ENCODE measurements at places on chromosomes 6 and 20.

GRCh38 chr6:15888798-15889772 is 226.3 kb upstream of the DTNBP1 start:
- no peaks in the 10 kb centered on the region for H3K36me3 ChIP-seq
- H3K4me1 ChIP-seq, result peaks cover 28% of the 10 kb centered on the region
- no peaks in the 10 kb centered on the region for H3K27me3 ChIP-seq
- no peak overlapping the region for H3K27ac ChIP-seq

- H3K27ac ChIP-seq, result no peak overlapping the region
- H3K4me3 ChIP-seq, result no peak overlapping the region
- no peaks in the 10 kb centered on the region for H3K36me3 ChIP-seq
- no peak for DNase-seq
- H3K27me3 ChIP-seq, result no peaks in the 10 kb centered on the region
These were observed 76.6 kb upstream of the PTPRK start for GRCh38 chr6:128597004-128597403.

DNA sequence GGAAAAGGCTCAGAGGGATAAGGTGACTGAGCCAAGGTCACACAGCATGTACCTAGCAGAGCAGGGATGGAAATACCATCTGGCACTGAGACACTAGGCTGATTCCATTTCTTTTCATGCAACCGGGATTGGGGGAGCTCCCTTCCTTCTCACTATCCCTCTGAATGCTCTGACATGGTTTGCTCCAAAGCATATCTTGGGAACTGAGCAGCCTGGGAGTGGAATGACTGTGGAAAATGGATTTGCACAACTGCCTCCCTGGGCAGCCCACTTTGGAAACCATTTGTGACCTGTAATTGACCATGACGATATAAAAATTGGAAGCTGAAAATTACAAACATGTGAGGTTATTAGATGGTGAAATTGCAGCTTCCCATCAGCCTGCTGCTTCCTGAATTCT is 309.0 kb upstream of the CHD6 start:
- H3K27me3 ChIP-seq, result no peaks in the 10 kb centered on the region
- H3K27ac ChIP-seq, result no peak overlapping the region
- H3K4me1 ChIP-seq, result no peaks in the 10 kb centered on the region

GRCh38 chr6:31308050-31308844 is 36.4 kb upstream of the HLA-C start:
- H3K4me3 ChIP-seq, result peak overlapping the region; percentile 82
- DNase-seq, result peak; percentile 89
- no peaks in the 10 kb centered on the region for H3K36me3 ChIP-seq
- no peaks in the 10 kb centered on the region for H3K27me3 ChIP-seq
- H3K4me1 ChIP-seq, result no peaks in the 10 kb centered on the region

DNA sequence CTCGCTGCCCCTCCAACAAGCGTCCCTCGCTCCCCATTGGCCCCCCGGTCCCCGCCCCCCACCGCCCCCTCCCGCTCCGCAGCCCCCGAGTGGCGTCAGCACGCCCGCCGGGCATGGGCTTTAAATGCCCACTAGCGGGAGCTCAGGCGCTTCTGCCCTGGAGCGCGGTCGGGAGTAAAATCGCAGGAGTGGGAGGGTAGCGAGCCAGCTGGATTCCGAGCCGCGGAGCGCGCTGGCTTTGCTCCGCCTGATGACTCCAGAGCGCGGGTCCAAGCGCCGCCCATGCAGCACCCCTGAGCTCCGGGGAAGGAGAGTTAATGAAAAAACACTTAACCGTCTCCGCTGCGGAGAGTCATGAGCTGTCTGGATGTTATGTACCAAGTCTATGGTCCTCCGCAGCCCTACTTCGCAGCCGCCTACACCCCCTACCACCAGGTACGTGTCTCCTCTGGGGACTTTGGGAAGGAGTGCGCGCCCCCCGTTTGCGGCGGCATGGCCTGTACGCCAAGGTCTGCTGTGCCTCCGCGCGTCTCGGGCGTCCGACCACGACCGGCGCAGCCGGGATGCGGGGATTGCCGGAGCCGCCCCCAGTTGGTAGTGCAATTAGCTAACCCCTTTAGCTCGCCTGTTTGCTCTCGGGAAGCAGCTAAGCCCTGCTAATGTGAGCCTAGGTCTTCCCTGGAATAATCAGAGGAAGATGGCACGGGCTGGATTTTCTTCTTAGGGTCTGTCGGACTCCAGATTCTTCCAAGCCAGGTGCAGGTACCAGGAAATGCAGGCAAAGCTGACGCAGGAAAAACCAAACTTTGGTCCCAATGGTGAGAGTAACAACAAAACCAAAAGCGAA is at the start of gene VGLL2:
VGLL2 (plus strand) TSS at position 149 of the 847 bp plus-strand sequence; CDS start at position 355, 206 bp downstream.
- no peak within 1 kb of the TSS for H3K27ac ChIP-seq
- peaks cover 18% of the 10 kb centered on the region for H3K4me1 ChIP-seq
- peak; percentile 15 for DNase-seq

GRCh38 chr6:50102676-50103075 is 52.9 kb upstream of the DEFB112 start:
- no peaks in the 10 kb centered on the region for H3K36me3 ChIP-seq
- H3K27ac ChIP-seq, result no peak overlapping the region
- H3K4me1 ChIP-seq, result no peaks in the 10 kb centered on the region
- H3K4me3 ChIP-seq, result no peak overlapping the region

DNA sequence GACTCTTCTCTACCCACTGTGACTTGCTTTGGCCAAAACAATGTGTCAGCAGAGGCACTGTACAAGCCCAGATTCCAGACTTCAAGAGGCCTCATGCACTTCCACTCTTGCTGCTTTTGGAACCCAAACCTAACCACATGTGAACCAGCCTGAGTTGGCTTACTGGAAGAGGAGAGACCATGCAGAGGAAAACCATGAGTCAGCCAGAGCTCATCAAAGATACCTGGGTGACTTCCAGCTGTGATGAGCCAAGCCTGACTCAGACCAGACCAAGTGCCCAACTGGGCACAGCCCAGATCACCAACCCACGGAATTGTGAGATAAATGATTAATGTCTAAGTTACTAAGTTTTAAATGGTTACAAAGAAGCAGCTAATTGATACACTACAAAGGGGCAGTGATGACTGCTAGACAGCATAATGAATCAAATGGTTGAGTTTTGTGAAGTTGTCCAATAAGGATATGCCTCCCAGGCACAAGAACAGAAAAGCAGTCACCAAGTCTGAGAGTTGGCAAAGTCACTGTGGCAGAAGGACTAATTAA is 16.2 kb upstream of the BEND6 start:
- H3K36me3 ChIP-seq, result no peaks in the 10 kb centered on the region
- H3K4me1 ChIP-seq, result no peaks in the 10 kb centered on the region
- no peak for DNase-seq
- H3K27ac ChIP-seq, result no peak overlapping the region

GRCh38 chr6:119735530-119735929 is 386.0 kb upstream of the MAN1A1 start:
- no peak overlapping the region for H3K4me3 ChIP-seq
- no peaks in the 10 kb centered on the region for H3K36me3 ChIP-seq
- H3K27ac ChIP-seq, result no peak overlapping the region

DNA sequence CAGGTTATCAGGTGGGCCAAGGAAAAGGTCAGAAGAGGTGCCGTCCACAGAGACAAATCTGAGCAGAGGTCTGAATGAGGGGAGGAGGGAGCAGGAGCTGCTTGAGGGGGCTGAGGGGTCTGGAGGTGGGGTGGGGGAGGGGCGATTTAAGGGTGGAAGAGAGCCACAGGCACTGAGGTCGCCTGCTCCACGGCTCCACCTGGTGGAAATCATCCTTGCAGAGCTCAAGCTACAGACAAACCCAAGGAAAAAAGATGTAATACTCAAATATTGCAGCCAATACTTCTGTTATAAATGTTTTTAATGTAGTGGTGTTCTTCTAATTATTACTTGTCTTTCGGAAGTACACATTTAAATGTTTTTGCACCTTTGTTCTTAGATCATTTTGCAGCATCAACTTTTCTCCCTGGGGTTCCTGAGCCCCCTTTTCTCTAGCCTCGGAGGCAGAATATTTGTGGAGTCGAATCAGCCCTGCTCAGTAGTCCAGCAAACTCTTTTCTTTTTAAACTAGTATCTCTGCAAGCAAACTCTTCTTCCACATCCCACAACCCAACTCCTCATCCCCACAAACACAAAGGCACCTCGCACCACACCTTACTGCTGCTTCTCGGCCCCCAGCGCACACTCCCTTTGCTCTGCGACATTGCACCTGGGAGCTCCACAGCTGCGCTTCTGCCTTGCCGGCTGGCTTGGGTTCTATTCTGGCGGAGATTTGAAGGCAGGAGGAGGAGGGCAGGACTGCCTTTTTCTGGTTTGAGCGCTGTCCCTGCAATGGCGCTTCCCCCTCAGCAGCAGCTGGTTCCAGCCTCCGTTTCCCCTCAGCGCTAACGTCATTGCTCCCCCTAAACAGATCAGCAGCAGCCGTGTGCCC is 51.0 kb upstream of the TFAP2A start:
- DNase-seq, result peak; percentile 21
- H3K4me1 ChIP-seq, result no peaks in the 10 kb centered on the region
- H3K27ac ChIP-seq, result no peak overlapping the region
- no peaks in the 10 kb centered on the region for H3K36me3 ChIP-seq
- H3K27me3 ChIP-seq, result no peaks in the 10 kb centered on the region
- no peak overlapping the region for H3K4me3 ChIP-seq

DNA sequence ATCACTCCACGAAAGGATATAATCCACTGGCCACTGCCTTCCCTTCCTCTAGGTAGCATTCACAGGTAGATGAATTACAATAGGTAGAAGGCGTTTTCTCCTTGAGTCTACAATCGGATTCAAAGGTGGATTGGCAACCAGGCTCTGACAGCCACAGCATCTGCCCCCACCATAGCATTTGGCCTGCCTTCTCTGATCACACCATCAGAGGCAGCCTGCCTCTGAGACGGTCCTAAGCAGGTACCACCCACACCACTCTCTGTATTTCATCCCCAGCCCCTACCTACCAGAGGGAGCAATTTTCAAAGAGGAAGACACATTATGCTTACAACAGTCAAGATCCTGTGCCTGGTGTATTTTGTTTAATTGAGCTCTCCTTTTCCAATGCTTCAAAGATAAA is 210.5 kb upstream of the SPTLC3 start:
- no peaks in the 10 kb centered on the region for H3K27me3 ChIP-seq
- H3K4me3 ChIP-seq, result no peak overlapping the region
- no peaks in the 10 kb centered on the region for H3K4me1 ChIP-seq
- no peaks in the 10 kb centered on the region for H3K36me3 ChIP-seq
- no peak overlapping the region for H3K27ac ChIP-seq

DNA sequence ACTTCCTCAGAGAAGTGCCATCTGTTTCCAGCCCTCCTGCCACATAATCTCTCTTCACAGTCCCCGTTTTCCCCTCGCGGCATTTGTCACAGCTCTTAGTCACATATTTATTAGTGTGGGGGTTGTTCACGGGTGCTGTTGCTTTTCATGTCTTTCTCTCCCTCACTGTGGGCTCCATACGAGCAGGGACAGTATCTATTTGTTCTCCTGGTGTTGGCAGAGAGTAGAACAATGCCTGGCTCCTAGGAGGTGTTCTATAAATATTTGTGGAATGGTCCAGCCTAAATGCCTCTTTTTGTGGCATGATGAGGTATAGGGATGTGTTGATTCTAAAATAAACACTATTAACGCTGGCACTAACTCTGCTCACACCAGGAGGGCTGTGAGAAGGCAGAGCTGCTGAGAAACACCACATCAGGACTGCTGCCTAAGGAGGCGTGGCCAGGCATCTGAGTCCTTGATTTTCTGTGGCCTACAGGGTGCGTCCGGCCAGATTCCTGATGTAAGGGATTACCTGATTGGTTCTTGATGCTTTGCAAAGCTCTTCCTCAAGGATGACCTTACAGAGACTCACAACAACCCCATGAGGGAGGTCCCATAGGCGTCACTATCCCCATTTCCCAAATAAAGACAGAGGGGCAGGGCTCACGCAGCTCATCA is 219.8 kb upstream of the ARID1B start:
- peak; percentile 35 for DNase-seq
- no peaks in the 10 kb centered on the region for H3K36me3 ChIP-seq
- H3K4me1 ChIP-seq, result peaks cover 8% of the 10 kb centered on the region

GRCh38 chr20:62486484-62486883 is 10.7 kb upstream of the GATA5 start:
- no peak overlapping the region for H3K4me3 ChIP-seq
- H3K36me3 ChIP-seq, result no peaks in the 10 kb centered on the region
- H3K27me3 ChIP-seq, result peaks cover 68% of the 10 kb centered on the region
- peaks cover 13% of the 10 kb centered on the region for H3K4me1 ChIP-seq
